ENCODE measurements at places on chromosomes 2 and 18.
A peak's percentile ranks its signal among the peaks of the same experiment; 100 is the strongest.

DNA sequence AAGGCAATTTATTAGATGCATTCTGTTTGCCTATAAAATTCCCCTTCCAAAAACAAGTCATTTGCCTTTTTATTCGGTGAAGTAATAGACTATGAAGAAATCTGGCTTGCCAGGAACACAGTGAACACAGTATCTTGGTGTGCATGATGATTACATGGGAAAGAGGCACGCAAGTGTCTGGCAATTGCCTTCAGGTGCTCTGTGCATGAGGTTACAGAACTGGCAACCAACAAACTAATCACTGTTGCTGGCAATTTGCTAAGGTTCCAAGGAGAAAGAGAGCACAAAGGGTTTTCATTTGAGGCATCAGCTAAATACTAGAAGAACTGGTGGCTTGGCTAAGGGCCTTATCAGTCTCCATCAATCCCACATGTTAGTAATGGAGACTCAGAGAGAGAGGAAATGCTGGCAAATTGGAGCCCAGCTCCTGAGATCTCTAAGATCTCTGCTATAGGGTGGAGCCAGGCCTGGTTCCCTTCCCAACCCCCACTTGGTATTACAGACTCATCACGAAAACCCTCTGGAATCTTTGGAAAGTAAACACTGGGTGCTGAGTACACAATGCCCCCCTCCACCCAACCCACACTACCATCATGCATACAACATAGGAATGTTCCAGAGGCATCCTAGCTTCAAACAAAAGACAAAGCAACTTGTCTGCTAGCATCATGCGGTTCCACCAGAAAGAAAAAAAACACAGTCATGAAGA lies 10.4 kb downstream of the RNF152 start:
- no peak for DNase-seq

- DNase-seq: no peak
These were observed 137.3 kb downstream of the TWIST2 start for GRCh38 chr2:238985041-238985729.

GRCh38 chr2:215796140-215796855 lies 217.1 kb downstream of the MREG start:
- peak; percentile 63 for DNase-seq

DNA sequence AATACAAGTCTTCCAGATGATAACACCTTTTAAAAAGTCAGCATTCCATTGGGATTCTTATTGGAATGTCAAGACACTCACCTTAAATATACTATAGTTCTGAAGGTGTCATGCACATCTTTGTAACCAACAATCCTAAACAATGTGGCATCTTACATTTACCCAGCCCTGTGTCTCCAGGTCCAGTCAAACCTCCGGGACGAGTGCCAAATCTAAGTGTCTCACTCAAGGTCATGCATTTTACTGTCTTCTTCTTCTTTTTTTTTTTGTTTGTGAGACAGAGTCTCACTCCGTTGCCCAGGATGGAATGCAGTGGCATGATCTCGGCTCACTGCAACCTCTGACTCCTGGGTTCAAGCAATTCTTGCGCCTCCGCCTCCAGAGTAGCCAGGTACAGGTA lies 206.9 kb upstream of the FAM98A start:
- DNase-seq: no peak

Measured in lung microvascular endothelial cell (primary cell).